Bronchus fibroblast of lung (primary cell): ENCODE measurements at places on chromosomes 2 and 18. TPM values are rescaled to one million over a fixed set of nuclear protein-coding genes. Genes with fewer than 3 reads are reported as not detected.

The PPM1G gene
- 109 and 110 TPM in 2 replicates for total RNA-seq

The NTSR2 gene
- total RNA-seq: not detected in 2 replicates

The ITM2C gene
- 65.1 and 72.7 TPM in 2 replicates for total RNA-seq

The DNER gene
- total RNA-seq: 3.0 and 3.4 TPM in 2 replicates

The RTP5 gene
- total RNA-seq: not detected in 2 replicates

The APCDD1 gene
- total RNA-seq: 2.2 and 3.5 TPM in 2 replicates

The GLI2 gene
- total RNA-seq: 6.2 and 12.3 TPM in 2 replicates

The AMMECR1L gene
- total RNA-seq: 6.1 TPM in 2 replicates

The KCNK3 gene
- total RNA-seq: not detected in 2 replicates

The ACADL gene
- under 0.01 TPM in 1 of 2 replicates, not detected in the other for total RNA-seq

The PRSS56 gene
- not detected in 2 replicates for total RNA-seq

The BBS5 gene
- 4.4 and 4.6 TPM in 2 replicates for total RNA-seq

The DCDC2C gene
- total RNA-seq: not detected in 2 replicates

The ANKRD36B gene
- total RNA-seq: 3.7 and 4.0 TPM in 2 replicates

The CAVIN2 gene
- total RNA-seq: 28.5 and 31.9 TPM in 2 replicates

The LINC00305 gene
- total RNA-seq: not detected in 2 replicates

The VWC2L gene
- total RNA-seq: not detected in 2 replicates

The ZAP70 gene
- total RNA-seq: not detected in 2 replicates

The RAD51AP2 gene
- total RNA-seq: under 0.01 TPM in 1 of 2 replicates, not detected in the other

The WDCP gene
- 7.9 and 8.2 TPM in 2 replicates for total RNA-seq
